ENCODE measurements at places on chromosomes 2 and 18. TPM values are rescaled to one million over a fixed set of nuclear protein-coding genes. Genes with fewer than 3 reads are reported as not detected.
A peak's percentile ranks its signal among the peaks of the same experiment; 100 is the strongest.

TRMT61B gene
- total RNA-seq: 19.0 TPM

ALLC gene
- not detected for total RNA-seq

NR4A2 gene
- total RNA-seq: not detected

REG3G gene
- not detected for total RNA-seq

MOGAT1 gene
- total RNA-seq: not detected

UGT1A1 gene
- not detected for total RNA-seq

SKA1 gene
- total RNA-seq: 23.9 TPM

PROKR1 gene
- 0.14 TPM for total RNA-seq

DNA sequence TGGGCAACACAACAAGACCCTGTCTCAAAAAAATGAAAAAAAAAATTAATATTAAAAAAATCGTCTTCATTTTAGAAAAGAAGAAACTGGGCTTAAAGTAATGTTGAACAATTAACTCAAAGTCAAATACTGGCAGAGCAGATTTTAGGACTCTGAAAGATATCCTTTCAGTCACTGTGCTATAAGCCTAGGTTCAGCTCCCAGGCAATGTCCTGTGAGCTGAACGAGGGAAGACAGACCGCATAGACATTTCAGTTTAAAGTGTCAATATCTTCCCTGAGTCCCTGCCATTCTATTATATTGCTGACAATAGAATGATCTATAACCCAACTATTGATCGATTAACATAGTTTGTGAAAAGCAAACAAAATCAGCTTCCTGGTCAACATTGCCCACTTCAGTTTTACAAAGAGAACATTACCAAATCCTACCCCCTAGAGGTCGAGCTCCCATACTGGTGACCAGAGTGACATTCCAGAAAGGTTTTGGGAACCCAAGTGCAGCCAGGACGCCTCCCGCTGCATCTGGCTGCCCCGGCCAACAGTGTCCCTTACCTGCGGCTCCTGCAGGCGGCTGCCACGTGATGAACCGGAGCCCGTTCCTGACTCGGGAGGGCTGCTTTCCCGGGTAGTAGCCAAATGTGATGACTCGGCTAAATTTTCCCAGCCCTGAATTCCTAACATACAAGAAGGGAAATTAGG lies 639 bp downstream of the MRO start:
- no peak for DNase-seq

DNA sequence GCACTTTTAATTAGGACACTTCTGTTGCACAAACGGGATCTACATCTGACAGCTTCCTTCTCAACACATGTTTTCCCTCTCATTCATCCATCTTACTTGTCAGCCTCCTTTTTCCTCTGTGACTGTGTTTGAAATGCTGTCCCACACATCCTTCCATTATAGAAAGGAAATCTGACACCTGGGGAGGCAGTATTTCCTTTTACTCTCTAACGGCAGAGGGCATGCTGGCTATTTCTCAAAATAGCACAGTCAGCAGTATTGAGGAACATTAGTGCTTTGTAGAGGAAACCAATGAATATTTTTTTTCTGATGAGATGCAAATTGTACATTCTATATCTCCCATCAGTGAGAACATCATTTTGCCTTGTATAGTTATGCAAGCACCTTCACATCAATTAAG lies 668.7 kb downstream of the SLC4A3 start:
- DNase-seq: no peak

GRCh38 chr2:240588006-240588655 lies 1.6 kb downstream of the CAPN10 start:
- DNase-seq: no peak

- no peak for DNase-seq
These were observed 22.2 kb downstream of the SMIM21 start for GRCh38 chr18:75405351-75405750.

DNA sequence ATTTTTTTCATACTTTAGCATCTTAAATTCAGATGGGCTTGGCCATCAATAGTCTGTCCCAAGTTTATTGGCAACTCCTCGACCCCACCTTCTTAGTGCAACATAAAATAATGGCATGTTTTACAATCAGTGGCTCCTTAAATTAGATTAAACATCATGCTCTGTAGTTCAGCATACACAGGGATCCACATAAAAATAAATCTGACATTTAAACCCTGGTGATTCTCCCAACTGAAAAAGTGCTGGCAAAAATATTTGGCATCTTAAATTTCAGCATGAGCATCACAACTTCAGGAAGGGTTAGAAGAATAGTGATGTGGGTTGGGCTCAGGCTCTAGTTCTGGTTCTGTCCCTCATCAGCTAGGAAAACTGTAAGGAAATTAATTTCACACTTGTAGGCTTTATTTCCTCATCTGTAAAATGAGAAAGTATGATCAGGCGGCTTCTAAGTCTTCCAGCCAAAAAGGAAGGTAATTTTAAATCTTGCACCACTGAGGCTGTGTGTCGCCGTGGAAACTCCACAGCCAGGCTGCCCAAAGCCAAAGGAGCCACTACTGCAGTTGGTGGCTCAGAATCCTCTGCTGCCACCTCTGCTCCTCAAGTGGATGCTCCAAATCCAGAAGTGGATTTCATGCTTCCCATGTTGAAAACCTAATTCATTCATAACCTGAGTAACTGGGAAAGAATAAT lies 17.6 kb upstream of the EPG5 start:
- no peak for DNase-seq

DNA sequence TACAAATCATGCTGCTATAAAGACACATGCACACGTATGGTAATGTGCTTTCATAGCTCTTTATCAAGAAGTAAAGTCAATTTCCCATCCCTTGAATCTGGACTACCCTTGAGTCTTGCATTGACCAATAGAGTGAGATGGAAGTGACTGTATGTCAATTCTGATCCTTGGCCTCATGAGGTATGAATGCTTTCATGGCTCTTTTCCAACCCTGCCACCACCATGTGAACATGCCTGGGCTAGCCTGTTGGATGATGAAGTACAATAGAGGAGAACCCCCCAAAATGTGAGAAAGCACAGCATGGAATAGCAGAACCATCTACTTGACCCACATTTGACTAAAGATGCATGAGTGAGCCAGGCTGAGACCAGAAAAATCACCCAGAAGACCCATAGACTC lies 237.0 kb downstream of the NYAP2 start:
- no peak for DNase-seq

DNA sequence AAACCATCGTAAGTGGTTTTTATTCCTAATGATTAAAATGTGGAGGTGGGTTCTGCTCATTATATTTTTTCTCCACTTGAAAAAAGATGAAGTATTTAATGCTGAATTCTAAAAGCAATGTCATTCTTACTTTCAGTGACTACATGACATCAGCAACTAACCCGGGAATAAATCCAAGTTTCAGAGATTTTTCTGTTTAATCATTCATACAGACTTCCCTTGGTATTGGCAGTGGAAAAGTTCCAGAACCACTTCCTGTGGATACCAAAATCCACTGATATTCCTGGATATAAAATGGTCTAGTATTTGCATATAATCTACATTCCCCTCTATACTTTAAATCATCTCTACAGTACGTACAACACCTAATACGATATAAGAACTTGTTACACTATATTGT lies 128.6 kb downstream of the ZNF532 start:
- peak; percentile 82 for DNase-seq
